ENCODE measurements at places on chromosomes 11 and 22.

- DNase-seq: no peak
These were observed 110.3 kb downstream of the WNT7B start for GRCh38 chr22:45866646-45867117.

DNA sequence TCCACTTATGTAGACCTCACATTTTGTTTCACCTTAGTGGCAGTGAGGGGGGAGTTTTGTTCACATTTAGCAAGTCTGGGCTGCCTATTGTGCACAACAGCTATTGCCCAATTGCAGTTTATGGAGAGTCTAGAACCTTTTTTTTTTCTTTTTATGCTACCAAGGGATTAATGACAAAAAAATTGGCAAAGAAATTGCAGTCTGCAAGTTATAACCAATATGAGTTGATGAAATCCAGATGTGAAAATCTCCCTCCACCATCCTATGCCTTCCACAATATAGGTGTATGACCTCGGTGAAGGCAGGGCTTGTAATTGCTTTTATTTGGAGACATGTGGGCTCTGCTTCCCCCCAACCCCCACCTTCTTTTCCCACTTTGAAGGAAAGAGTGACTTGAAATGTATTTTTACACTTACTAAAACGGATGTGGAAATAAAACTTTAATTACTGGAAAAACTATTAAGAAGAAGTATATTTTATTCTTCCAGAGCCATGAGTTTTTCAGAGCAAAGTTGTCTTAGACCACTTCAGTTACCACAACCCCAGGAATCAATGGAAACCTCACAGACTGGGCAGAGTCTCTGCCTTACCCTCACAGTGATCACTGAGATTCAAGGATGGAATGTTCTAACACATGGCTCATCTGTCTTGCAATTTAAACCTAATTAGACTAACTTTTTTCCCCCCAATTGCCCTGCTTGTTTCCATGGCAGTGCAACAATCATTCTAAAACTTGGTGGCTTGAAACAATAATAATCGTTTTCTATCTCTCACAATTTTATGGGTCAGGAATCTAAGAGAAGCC lies 120.8 kb upstream of the SLC5A12 start:
- no peak for DNase-seq

DNA sequence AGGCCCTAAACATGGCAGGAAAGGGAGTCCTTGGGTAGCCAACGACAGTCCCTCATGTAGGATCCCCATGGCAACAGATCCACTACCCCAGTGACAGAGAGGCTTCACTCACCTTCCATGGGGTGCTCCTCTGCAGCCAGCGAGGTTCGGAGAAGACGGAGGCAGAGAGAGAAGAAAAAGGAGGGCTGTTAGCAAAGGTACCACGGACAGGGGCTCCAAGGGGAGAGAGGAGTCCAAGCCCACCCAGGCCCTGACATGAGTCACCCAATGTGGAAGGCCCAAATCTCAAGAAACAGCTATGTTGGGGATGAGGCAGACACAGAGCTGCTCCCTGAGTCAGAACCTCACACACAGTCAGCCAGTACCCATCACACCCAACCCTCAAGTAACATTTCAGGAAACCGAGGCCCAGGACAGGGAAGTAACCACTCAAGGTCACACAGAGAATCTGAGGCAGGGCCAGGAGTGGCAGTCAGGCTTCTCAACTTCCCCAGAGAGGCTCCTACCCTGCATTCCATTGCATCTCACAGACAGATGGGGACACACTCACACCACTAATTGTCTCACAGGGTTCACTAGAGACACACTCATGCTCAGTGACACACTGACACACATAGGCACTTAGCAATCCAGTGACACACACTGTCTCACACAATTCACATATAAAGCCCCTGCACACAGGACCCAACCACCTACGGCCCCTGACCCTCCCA lies 25.2 kb downstream of the NRXN2 start:
- no peak for DNase-seq

GRCh38 chr11:64767344-64768299 lies 7.8 kb upstream of the PYGM start:
- peak; percentile 55 for DNase-seq

GRCh38 chr11:117127171-117127901 lies 16.8 kb upstream of the PAFAH1B2 start:
- no peak for DNase-seq

- DNase-seq: peak; percentile 59
These were observed 71.5 kb upstream of the VSTM5 start for GRCh38 chr11:93921695-93922468.

DNA sequence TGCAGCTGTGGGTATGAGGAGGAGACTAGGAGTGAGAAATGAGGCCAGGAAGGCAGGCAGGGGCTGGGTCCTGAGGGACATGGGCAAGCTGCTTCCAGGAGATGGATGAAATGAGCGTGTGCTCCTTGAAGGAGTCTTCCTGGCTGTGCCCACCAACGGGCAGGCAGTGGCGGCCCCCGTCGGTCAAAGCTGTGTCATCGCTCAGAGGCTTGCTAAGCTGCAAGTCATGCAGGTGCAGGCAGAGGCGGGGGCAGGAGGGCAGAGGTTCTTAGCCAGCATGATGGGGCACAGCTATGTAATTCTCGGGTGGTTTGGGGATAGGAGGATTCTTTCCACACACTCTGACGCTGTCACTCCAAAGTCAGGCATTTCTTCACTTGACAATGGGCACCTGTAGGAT lies 12.5 kb upstream of the PEX26 start:
- DNase-seq: no peak
